ENCODE measurements at places on chromosomes 2 and 18.

GRCh38 chr18:56085551-56085950 is 497.6 kb upstream of the TCF4 start:
- DNase-seq, result peak; percentile 21

GRCh38 chr18:77948567-77948966 is 698.9 kb downstream of the GALR1 start:
- DNase-seq, result no peak

DNA sequence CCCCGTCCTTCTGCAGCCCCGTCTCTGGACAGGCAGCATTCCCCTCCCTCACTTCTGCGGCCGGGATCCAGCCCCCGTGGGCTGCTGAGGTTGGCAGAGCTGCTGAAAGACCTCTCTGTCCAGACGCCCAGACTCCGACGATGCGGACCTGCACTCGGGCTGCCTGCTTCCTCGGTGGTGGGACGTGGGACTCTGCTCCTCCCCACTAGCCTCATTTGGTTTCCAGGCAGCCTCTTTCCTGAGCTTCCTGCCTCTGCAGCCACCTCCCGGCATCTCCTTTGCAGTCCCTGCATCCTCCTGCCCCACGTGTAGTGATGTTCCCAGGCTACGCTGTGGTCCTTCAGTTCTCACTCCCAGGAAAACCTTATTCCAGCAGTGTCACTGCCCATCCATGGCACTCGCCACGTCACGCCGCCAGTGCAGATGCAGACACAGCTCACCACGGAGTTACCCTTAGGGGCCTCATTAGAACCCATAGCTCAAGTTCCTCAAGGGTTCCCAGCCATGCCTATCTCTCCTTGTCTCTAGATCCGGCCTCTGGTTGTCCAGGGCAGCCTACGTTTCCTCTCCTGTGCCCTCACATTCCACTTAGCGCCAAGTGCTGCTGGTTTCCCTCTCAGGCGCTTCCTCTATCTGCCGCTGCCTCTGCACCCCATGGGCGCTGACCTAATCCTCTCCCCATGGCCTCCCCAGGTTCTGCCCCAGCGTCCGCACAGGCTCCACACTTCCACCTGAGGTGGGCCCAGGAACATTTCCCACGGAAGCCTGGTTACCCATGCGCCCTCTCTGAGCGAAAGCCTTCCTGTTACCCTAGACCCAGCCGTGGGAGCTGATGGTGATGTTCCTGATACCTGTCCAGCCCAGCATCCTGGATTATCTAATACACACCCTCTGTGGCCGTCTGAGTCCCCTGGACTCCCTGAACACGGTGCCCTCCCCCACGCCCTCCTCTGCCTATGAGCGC is 318.3 kb upstream of the MYT1L start:
- no peak for DNase-seq

GRCh38 chr2:21268197-21268877 is 144.6 kb downstream of the TDRD15 start:
- DNase-seq, result peak; percentile 25

DNA sequence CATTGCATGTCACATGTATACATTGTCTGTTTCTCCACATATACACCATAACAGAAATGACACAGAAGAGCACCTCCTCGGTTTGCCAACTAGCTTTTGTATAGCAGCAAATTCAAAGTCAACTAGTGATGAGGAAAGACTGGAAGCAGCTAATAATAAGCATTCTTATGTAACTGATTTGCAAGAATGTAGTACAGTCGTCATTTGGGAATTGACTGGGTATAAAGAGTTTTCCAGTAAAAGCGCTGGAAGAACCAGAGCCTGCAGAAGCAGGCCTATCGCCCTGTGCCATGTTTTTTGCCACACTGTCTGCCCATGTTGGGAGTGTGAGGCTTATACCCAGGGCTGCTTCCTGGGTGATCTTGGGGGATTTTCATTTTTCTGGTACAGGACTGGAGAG is 310.6 kb downstream of the GBX2 start:
- DNase-seq, result no peak

GRCh38 chr18:2653467-2653866 is 2.1 kb upstream of the SMCHD1 start:
- no peak for DNase-seq

- DNase-seq, result no peak
Measured at GRCh38 chr2:101679801-101680487, 17.6 kb upstream of the MAP4K4 start.

- peak; percentile 55 for DNase-seq
Measured at GRCh38 chr2:46776687-46777327, 138.8 kb downstream of the MCFD2 start.

DNA sequence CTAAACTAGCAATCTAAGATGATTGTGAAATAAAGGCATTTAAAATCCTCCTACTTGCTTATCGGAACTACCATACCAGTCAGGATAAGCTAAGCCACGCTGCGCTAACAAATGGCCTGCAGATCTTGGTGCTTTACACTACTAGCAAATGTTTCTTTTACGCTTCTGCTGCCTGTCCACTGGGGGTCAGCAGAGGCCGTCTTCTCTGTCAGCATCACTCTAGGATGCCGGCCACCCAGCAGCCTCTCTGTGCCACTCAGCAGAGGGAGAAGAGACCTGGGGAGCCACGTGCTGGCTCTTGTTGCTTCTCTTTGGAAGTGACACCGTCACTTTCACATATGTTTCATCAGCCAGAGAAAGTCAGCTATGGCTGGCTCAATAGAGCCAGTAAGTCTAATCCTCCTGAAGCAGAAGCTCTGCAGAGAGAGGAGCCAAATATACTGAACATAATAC is 36.6 kb downstream of the COPS8 start:
- peak; percentile 72 for DNase-seq

DNA sequence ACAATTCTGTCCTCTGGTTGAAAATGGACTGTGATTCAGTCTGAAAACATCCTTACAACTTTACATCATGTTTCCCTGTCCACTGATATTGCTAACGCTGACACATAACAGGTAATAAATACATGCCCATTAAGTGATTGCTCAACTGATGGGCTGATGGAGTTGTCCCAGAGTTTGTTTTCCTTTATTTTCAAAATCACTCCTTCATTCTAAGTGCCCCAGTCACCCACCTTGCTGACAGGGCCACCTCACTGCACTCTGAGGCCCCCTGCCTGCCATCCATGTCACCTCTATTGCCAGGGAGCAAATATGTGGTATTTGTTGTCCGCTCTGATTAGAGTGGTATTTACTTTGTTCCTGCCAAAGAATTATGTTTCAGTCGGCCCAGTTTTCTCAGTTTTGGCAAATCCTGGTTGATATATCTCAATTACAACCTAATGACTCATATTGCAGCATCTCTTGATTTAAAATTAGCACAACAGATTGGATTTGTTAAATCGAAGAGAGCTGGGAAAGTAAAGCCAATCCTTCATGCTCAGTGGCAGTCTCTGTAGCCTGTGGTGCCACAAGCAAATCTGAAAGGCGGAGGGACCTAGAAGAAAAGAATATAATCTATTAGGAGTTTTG is 105.1 kb downstream of the RDH14 start:
- peak; percentile 46 for DNase-seq

DNA sequence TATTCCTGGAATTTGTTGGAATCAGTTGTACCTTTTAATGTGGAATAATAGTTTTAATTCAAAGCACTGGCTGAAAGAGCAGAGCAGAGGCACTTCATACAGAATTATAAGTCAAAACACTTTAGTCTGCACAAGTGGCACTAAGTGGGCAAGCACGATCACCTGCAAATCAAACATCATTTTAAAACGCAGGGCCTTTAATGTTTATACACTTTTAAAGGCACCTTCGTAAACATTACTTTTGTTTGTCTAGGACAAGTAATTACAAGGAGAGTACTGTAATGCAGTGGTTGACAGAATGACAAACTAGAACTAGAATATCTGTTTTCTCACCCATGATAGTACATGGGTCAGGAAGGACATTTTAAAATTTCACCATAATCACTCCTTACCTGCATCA is 36.4 kb downstream of the LANCL1 start:
- DNase-seq, result no peak

DNA sequence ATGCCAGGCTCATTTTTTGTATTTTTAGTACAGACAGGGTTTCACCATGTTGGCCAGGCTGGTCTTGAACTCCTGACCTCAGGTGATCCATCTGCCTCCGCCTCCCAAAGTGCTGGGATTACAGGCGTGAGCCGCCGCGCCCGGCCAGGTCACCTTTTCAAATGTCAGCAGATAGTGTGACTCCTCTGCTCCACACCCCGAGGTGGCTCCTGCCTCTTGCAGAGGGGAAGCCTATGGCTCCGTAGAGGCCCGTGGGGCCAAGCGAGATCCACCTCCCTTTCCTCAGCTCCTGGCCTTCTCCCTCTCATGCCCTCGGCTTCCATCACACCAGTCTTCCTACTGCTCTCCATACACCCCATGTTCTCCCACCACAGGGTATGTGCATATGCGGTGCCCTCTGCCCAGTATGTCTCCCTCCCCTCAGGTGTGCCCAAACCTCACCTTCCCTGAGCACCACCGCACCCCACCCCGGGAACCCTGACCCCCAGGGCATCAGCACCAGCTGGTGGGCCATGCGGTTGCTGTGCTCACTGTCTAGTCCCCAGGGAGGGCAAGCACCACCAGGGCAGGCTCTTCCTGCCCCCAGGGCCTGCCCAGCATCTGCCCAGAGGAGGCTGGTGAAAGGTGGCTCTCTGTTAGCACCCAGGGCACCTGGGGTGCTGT is 10.7 kb downstream of the GPR17 start:
- no peak for DNase-seq

DNA sequence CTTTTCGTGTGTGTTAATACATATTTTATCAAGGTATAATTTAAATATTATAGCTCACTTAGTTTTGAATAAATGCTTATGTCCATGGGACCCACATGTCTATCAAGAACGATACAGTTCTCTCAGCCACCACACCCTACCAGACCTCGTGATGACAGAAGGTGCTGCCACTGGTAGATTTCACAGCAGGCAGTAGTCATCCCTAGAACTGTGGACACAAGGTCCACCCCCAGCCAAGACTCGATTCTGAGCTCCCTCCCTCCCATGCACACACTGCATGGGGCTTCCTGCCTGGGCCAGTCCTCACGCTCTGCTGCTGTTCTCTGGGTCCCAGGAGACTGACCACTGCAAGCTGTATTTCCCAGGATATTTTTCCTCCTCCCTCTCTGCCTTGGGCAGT is 26.5 kb upstream of the CREB1 start:
- no peak for DNase-seq

DNA sequence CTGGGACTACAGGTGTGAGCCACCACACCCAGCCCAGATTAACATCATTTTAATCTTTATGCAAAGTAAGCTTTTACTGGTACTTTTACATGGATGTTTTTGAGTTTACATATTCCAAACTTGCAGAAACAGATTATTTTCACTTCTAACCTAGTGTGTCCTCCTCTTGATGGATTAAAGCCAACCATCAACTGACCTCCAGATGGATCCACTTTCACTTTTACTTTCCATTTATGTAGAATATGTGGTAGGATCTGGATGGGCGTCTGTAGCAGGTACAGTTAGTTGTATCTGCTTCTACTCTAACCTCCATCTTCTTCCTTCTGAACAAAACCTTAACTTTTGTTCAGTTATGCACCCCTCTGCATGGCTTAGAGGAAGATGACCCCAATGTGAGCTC is 264.1 kb downstream of the CDH20 start:
- DNase-seq, result no peak

DNA sequence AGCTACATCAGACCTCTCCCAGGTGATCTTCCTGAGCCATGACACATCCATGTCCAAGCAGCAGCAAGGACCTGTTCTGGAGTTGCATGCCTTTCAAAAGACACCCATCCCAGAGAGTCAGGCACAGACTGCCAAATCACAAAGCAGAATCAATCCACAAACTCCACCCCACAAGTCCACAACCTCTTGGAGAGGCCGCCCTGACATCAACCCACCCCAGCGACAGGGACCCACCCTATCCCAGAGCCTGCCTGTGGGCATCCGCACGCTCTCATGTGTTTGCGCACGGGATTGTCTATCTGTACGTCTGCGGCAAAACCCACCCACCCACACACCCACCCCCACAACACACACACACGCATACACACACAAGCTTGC is 11.9 kb downstream of the SMAD7 start:
- DNase-seq, result peak; percentile 71

DNA sequence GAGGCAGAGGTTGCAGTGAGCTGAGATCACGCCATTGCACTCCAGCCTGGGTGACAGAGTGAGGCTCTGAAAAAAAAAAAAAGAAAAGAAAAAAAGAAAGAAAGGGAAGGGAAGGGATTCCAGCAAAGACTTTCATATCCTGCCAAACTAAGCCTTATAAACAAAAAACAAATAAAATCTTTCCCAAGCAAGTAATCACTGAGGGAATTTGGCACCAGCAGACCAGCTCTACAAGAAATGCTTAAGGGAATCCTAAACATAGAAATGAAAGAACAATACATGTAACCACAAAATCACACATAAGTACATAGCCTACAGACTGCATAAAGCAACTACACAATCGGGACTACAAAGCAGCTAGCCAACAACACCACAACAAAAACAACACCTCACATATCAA is 79.1 kb downstream of the TRABD2A start:
- DNase-seq, result no peak

DNA sequence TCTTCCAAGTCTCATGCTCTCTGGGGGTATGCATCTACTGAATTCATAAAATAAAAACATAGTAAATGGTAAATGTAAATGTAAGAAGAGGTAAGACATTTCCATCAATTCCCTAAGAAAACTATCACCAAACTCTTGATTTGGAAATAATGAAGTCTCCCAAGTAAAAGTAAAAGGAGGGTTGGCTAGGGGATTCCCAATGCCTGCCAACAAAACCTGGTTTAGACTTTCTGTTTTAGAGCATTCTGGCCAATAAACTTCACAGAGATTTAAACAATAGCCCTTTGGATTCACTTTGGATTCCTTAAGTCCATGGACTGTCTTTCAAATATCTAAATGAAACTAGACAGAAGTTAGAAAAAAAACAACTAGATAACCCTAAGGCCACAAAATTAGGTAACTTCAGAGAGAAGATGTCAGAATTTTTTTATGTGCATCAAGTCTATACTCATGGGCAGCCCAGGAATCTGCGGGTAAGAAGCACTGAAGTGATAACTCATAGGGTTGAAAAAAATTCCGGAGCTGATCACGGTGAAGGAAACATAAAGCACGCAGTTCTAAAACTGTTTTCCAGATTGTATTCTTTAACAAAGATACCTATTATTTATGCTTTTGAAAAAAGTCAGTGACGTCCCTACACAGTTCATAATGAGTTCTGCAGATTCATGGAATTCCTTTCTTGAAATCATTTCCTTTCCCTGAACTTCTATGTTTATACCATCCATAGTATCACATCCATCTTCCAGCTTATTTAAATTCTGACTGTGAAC is 263.6 kb downstream of the AFF3 start:
- peak; percentile 47 for DNase-seq

GRCh38 chr2:223283329-223283728 is 231.3 kb downstream of the KCNE4 start:
- no peak for DNase-seq

- DNase-seq, result peak; percentile 43
Measured at GRCh38 chr2:55159037-55159651, 72.9 kb downstream of the CLHC1 start.

DNA sequence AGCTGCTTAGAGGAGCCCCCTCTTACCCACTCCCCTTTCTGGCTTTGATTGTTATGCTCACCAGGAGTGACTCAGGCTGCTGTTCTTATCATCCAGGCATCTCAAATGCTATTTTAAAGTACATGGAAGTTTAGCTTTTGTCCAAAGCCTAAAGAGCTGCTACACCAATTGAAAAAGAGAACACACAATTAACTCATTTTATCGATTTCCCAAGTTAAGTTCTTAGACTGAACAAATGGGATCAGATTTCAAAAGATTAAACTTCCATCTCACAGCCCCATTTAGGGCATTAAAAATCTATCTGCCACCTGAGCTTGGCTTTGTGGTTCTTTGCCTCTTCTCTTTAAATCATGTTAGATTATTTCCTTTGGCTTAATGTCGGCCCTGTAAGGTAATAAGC is 81.2 kb downstream of the MYO5B start:
- DNase-seq, result no peak

GRCh38 chr2:158719403-158719802 is 75.7 kb upstream of the DAPL1 start:
- no peak for DNase-seq
